Lung microvascular endothelial cell (primary cell): ENCODE measurements at places on chromosomes 1 and 21. TPM values are rescaled to one million over a fixed set of nuclear protein-coding genes. Genes with fewer than 3 reads are reported as not detected.

Gene PPIAL4G
- not detected in 2 replicates for total RNA-seq

Gene LCE3D
- not detected in 2 replicates for total RNA-seq

Gene RGS7
- total RNA-seq = under 0.01 and 0.22 TPM in 2 replicates

Gene FALEC
- not detected in 2 replicates for total RNA-seq

Gene AIM2
- not detected in 2 replicates for total RNA-seq

Gene FCGR1A
- total RNA-seq = not detected in 2 replicates

Gene KCNC4
- 0.44 and 0.99 TPM in 2 replicates for total RNA-seq

Gene HES2
- 7.3 and 19.8 TPM in 2 replicates for total RNA-seq

Gene NAV1
- 1.6 and 5.9 TPM in 2 replicates for total RNA-seq

Gene SLC9C2
- total RNA-seq = not detected in 2 replicates

Gene RRP1
- total RNA-seq = 11.1 and 13.9 TPM in 2 replicates

Gene SERTAD4
- under 0.01 and 0.22 TPM in 2 replicates for total RNA-seq

Gene MYBPH
- total RNA-seq = not detected in 2 replicates

Gene FCAMR
- not detected in 2 replicates for total RNA-seq

Gene OR2L3
- not detected in 2 replicates for total RNA-seq

Gene NMNAT2
- 0.20 and 0.22 TPM in 2 replicates for total RNA-seq

Gene PGLYRP3
- total RNA-seq = not detected in 2 replicates

Gene TMCC2
- total RNA-seq = 0.40 and 0.44 TPM in 2 replicates

Gene RPL11
- total RNA-seq = 1,249 and 1,276 TPM in 2 replicates

Gene BEND5
- 0.87 and 1.4 TPM in 2 replicates for total RNA-seq

Gene CLCA4
- total RNA-seq = not detected in 2 replicates

Gene REN
- not detected in 2 replicates for total RNA-seq

Gene CAMK1G
- total RNA-seq = not detected in 2 replicates

Gene SEMA4A
- 0.20 and 0.44 TPM in 2 replicates for total RNA-seq

Gene TDRD5
- 0.20 and 0.22 TPM in 2 replicates for total RNA-seq

Gene C1orf226
- under 0.01 TPM in 2 replicates for total RNA-seq

Gene MYOM3
- under 0.01 TPM in 1 of 2 replicates, not detected in the other for total RNA-seq

Gene TP73
- total RNA-seq = under 0.01 TPM in 1 of 2 replicates, not detected in the other

Gene HPCAL4
- total RNA-seq = not detected in 2 replicates

Gene NUAK2
- 2.6 and 3.8 TPM in 2 replicates for total RNA-seq

Gene LAD1
- total RNA-seq = not detected in 2 replicates

Gene C2CD4D
- total RNA-seq = under 0.01 and 0.20 TPM in 2 replicates

Gene IRF6
- total RNA-seq = under 0.01 and 1.5 TPM in 2 replicates

Gene GNAT2
- total RNA-seq = under 0.01 and 0.22 TPM in 2 replicates

Gene RCSD1
- total RNA-seq = 21.4 and 99.8 TPM in 2 replicates

Gene LY9
- total RNA-seq = not detected in 2 replicates

Gene LRRC38
- total RNA-seq = 0.22 and 0.40 TPM in 2 replicates

Gene WDR47
- 12.9 and 15.3 TPM in 2 replicates for total RNA-seq

Gene ZNF695
- total RNA-seq = 0.99 and 1.7 TPM in 2 replicates

Gene CFHR4
- total RNA-seq = not detected in 2 replicates

Gene HSF2BP
- 0.20 and 0.44 TPM in 2 replicates for total RNA-seq

Gene GCSAML
- not detected in 2 replicates for total RNA-seq

Gene RAP1GAP
- under 0.01 TPM in 2 replicates for total RNA-seq

Gene LIN28A
- total RNA-seq = not detected in 2 replicates

Gene RNF207
- total RNA-seq = 2.4 and 2.6 TPM in 2 replicates

Gene GLMN
- 5.4 and 5.8 TPM in 2 replicates for total RNA-seq

Gene POU3F1
- total RNA-seq = under 0.01 TPM in 1 of 2 replicates, not detected in the other

Gene GPR153
- total RNA-seq = 1.7 and 3.0 TPM in 2 replicates

Gene FCGR3A
- total RNA-seq = not detected in 2 replicates
